H9 (cell line): ENCODE measurements at places on chromosomes 16 and 17.

GRCh38 chr17:52106072-52106471 is 52.4 kb downstream of the CA10 start:
- no peak overlapping the region for H3K4me3 ChIP-seq
- no peak overlapping the region for H3K27ac ChIP-seq
- H3K36me3 ChIP-seq: no peaks in the 10 kb centered on the region
- peaks cover 3% of the 10 kb centered on the region; the same call in 1 of the 2 replicates for H3K4me1 ChIP-seq

- DNase-seq: no peak
- H3K27ac ChIP-seq: no peak overlapping the region
- peaks cover 21% of the 10 kb centered on the region; the same call in 1 of the 2 replicates for H3K27me3 ChIP-seq
- H3K4me3 ChIP-seq: no peak overlapping the region
These were observed 10.4 kb downstream of the RAI1 start for GRCh38 chr17:17691468-17692263.

DNA sequence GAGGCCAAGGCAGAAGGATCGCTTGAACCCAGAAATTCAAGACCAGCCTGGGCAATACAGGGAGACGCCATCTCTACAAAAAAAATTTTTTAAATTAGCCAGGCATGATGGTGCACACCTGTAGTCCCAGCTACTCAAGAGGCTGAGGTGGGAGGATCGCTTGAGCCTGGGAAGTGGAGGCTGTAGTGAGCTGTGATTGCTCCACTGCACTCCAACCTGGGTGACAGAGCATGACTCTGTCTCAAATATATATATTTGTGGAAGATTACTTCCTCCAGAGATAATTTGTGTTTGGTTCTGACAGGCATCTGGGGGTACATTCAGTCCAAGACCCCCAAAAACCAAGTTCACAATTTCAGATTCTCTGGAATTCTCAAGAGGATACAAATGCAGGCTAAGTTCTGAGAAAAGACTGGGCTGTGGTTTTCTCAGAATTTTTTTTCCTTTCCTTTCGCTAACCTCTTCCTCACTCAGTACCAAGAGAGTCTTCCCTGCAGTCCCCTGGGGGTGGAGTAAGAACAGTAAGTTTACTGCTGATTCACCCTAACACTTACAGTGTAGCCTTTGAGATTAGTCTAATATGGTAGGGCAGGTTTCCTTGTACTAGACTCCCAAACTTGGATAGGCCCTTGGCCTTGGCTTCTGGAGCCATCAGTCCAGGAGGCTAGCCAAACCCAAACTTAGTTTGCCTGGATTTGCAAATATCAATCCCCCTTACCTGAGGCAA is 15.1 kb downstream of the GSDMB start:
- DNase-seq: no peak
- no peaks in the 10 kb centered on the region for H3K4me1 ChIP-seq
- peaks cover 2% of the 10 kb centered on the region; the same call in 2 of the 3 replicates for H3K36me3 ChIP-seq
- H3K27ac ChIP-seq: no peak overlapping the region
- no peak overlapping the region for H3K4me3 ChIP-seq
- H3K27me3 ChIP-seq: no peaks in the 10 kb centered on the region

DNA sequence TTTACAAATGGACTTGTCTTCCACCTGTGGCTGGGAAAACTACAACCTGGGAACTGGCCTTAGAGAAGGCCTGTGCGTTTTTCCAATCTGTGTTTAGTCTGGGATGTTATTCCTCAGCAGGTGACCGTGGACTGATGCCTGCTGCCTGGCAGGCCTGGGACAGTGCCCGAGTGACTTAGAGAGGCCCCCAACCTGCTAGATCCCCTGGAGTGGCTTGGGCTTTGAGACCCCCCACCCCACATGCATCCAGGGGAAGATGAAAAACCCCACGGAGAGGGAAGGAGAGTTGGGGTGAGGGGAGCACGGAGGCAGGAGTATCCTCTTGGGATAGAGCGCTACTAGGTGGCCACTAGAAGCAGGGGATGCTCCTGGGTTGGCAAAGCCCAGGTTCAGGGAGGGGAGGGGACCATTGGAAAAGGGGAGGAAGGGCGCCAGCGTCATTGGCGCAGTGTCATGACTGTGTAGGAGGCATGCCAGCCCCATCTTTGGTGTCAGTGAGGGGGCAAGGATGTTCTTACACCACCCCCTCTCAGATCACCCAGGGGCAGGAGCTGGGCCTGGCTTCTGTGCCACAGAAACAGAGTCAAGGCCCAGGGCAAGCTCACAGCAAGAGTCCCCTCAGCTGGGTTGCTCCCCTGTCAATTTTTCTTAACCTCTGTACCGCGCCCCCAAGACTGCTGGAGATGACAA is 54.1 kb downstream of the MEAK7 start:
- no peaks in the 10 kb centered on the region for H3K36me3 ChIP-seq
- DNase-seq: peak; percentile 19
- H3K4me3 ChIP-seq: no peak overlapping the region
- no peak overlapping the region for H3K27ac ChIP-seq

DNA sequence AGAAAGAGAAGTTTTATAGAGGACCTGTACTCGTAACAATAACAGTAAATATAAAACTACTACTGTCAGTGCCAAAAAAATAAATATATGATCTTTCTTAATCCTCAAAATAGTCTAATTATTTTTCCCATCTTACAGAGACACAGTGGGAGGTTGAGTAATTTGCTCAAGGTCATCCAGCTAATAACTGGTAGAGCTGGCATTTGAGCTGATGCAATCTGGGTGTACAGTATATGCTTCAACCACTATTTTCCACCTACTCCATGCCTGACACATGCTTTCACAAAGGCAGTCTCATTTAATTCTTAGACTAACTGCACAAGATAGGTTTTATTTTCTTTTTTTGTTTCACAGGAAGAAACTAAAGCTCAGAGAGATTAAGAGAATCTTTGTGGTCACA is 33.6 kb downstream of the PIGL start:
- no peak overlapping the region for H3K4me3 ChIP-seq
- H3K27ac ChIP-seq: no peak overlapping the region
- H3K27me3 ChIP-seq: no peaks in the 10 kb centered on the region
- H3K4me1 ChIP-seq: peaks cover 5% of the 10 kb centered on the region
- no peak for DNase-seq

DNA sequence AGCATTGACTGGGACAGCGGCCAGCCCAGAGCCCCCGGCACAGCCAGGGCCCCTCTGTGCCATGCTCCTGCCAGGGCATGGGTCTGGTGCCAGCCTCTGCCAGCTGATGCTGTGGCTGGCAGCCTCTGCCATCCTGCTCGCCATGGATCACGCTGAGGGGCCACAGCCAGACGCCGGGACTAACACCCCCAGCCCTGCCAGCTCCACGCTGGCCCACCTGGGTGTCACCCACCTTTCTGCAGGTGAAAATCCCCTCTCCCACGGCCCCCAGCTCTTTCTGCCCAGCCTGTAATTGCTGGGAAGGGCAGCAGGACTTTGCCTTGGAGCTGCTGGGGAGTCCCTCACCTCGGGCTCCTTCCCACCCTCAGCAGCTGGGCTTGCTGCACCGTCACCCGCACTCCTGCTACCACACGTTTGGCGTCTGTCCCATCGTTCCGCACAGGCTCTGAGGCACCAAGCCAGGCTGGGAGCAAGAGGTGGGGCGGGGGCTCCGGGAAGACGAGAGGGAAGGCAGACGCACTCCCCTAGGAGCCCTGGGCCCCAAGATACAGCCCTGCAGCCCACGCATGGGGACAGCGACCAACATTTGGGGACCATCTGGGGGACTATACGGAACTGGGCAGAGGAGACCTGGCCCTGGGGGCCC is 42.0 kb upstream of the ACSF3 start:
- no peak overlapping the region for H3K4me3 ChIP-seq
- no peaks in the 10 kb centered on the region for H3K36me3 ChIP-seq
- no peak for DNase-seq
- no peak overlapping the region for H3K27ac ChIP-seq
- H3K4me1 ChIP-seq: no peaks in the 10 kb centered on the region
- no peaks in the 10 kb centered on the region for H3K27me3 ChIP-seq

GRCh38 chr16:87658564-87659225 is 56.4 kb downstream of the JPH3 start:
- H3K36me3 ChIP-seq: 0 out of 2 replicates have a peak, but pooled peaks cover 3% of the 10 kb centered on the region
- H3K27me3 ChIP-seq: no peaks in the 10 kb centered on the region
- no peaks in the 10 kb centered on the region; the same call in 1 of the 2 replicates for H3K4me1 ChIP-seq
- peak overlapping the region; percentile 55; the same call in 1 of the 3 replicates for H3K4me3 ChIP-seq
- DNase-seq: peak; percentile 47

- H3K36me3 ChIP-seq: no peaks in the 10 kb centered on the region
- H3K27ac ChIP-seq: no peak overlapping the region
- H3K4me1 ChIP-seq: no peaks in the 10 kb centered on the region
- no peak overlapping the region for H3K4me3 ChIP-seq
- no peak for DNase-seq
These were observed 169.9 kb downstream of the CYB561 start for GRCh38 chr17:63275971-63276745.

- H3K36me3 ChIP-seq: no peaks in the 10 kb centered on the region
- no peaks in the 10 kb centered on the region for H3K4me1 ChIP-seq
These were observed 9.7 kb upstream of the ZC3H7A start for GRCh38 chr16:11806721-11807120.

DNA sequence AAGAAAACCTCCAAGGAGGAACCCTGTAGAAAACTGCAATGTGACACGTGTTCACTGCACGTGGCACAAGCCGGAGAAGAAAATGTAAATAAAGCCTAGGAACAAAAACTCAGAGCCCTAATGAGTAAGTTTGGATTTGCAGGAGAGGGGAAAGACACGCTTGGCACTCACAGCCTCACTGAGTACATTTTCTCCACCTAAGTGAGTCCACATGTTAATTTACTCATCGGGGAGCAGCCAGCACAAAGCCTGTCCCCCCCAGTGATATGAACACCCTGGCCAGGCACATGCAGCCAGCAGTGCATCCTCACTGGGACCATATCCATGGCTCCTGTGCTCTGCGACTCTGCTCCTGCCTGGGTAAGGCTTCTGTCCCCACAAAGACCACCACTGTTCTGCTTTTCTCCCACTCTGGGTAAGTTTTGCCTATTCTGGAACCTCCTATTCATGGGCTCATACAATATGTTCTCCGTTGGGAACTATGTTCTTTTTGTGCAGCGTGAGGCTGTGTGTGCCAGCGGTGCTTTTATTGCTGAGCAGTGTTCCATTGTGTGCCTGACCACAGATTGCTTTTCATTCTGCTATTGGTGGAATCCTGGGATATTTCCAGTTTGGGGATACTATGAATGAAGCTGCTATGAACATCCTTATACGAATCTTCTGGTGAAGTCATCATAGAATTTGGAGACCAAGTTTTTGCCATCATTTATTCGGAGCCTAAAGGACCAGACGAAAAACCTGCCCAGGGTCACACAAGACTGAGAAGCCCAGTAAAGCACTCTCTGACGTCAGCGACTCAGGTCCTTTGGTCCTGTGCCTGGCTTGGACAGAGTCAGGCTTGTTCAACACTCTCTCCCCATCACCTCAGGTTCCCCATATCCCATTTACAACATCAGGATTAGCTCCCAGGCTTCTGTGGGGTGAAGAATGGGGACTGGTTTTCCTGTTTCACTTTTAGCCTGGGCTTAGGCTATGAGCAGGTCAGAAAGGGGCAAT is 53.3 kb downstream of the RNF112 start:
- H3K4me3 ChIP-seq: no peak overlapping the region
- 0 out of 3 replicates have a peak, but pooled peaks cover 2% of the 10 kb centered on the region for H3K36me3 ChIP-seq
- peaks cover 19% of the 10 kb centered on the region for H3K4me1 ChIP-seq
- H3K27ac ChIP-seq: no peak overlapping the region
- peak; percentile 24 for DNase-seq

GRCh38 chr17:72150632-72151460 is 30.0 kb downstream of the SOX9 start:
- peak overlapping the region; percentile 49 for H3K4me3 ChIP-seq
- H3K27me3 ChIP-seq: no peaks in the 10 kb centered on the region
- H3K27ac ChIP-seq: peak overlapping the region; percentile 95
- H3K4me1 ChIP-seq: peaks cover 13% of the 10 kb centered on the region; the same call in 1 of the 2 replicates
- DNase-seq: peak; percentile 96
- H3K36me3 ChIP-seq: no peaks in the 10 kb centered on the region; the same call in 1 of the 3 replicates

DNA sequence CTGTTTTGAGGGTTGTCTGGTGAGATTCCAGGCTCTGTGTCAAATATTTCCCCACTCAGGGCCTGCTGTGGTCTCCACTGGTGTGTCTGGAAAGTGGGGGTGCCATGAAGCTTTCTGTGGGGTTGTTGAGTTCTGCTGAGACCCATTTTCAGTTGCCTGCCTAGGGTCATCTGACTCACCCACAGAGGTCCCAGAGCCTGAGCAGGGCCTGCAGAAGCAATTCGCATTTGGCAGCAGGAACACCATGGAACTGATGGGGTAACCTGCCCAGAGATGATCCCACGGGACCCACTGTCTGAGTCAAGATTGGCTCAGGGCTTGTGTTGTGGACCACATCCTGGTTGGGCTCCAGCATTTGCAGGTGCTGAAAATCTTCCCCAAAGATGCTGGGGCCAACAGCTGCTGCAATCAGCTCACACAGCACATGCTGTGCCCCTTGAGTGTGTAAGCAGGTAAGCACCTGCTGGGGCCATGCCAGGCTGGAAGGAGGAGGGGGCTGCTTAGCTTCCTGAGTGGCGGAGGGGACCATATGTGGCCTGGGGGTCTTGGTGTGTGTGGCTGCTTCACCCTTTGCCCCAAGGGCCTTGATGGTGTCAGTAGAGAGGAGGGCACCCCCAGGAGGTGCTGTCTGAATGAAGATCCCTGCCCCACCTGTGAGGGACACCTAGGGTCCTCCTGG is 1726.1 kb downstream of the TP53TG3F start:
- H3K4me3 ChIP-seq: no peak overlapping the region
- H3K36me3 ChIP-seq: peaks cover 18% of the 10 kb centered on the region
- no peaks in the 10 kb centered on the region for H3K4me1 ChIP-seq
- H3K27me3 ChIP-seq: no peaks in the 10 kb centered on the region; the same call in 1 of the 2 replicates
- no peak overlapping the region for H3K27ac ChIP-seq

DNA sequence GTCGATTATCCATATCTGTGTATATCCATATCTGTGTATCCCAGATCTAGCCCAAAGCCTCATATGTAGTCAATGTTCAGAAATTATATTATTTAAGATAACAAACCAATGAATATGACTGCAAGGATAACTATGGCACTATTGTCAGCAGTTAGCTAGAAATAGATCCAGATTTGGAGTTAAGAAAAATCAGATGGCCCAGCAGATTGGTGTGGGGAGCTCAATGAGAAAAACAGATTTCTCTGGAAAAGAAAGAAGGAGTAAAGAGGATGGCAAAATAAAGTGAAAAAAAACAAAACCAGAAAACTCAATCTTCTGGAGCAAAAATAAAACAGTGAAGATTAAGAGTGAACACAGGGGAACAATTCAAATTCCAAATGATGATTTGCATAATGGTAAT is 10.6 kb upstream of the CDH8 start:
- H3K4me3 ChIP-seq: no peak overlapping the region
- no peaks in the 10 kb centered on the region; the same call in 1 of the 2 replicates for H3K4me1 ChIP-seq
- peaks cover 10% of the 10 kb centered on the region; the same call in 1 of the 2 replicates for H3K36me3 ChIP-seq
- H3K27ac ChIP-seq: no peak overlapping the region

- H3K4me3 ChIP-seq: no peak overlapping the region
- no peaks in the 10 kb centered on the region for H3K36me3 ChIP-seq
- H3K4me1 ChIP-seq: no peaks in the 10 kb centered on the region
- no peak for DNase-seq
- no peak overlapping the region for H3K27ac ChIP-seq
- no peaks in the 10 kb centered on the region for H3K27me3 ChIP-seq
These were observed 342.3 kb downstream of the TMEM114 start for GRCh38 chr16:8247993-8248392.
